ENCODE measurements at places on chromosomes 12 and 14.

GRCh38 chr12:51953864-51954263 lies 2.4 kb downstream of the ACVR1B start:
- DNase-seq: no peak

DNA sequence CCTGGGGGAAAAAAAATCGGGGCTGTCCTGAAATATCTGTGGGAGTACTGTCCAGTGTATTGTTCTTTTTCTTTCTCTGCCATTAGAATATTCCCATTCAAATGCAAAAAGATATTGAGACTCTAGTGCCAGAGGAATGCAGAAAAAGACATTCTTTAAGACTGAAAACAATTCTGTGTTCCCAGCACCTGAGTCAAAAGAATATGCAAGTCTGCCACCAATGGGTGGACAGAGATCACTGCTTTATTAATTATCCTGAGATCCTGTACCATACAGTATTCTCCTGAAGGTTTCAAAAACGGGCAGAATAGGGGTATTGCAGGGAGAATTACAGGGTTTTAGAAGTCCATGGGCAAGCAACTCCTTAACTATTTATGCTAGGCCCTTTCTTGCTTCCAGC lies 361.8 kb downstream of the C12orf50 start:
- DNase-seq: no peak

GRCh38 chr14:80208461-80208860 lies 2.8 kb downstream of the DIO2 start:
- DNase-seq: no peak

- no peak for DNase-seq
These were observed 34.2 kb downstream of the KRT80 start for GRCh38 chr12:52157566-52158150.

DNA sequence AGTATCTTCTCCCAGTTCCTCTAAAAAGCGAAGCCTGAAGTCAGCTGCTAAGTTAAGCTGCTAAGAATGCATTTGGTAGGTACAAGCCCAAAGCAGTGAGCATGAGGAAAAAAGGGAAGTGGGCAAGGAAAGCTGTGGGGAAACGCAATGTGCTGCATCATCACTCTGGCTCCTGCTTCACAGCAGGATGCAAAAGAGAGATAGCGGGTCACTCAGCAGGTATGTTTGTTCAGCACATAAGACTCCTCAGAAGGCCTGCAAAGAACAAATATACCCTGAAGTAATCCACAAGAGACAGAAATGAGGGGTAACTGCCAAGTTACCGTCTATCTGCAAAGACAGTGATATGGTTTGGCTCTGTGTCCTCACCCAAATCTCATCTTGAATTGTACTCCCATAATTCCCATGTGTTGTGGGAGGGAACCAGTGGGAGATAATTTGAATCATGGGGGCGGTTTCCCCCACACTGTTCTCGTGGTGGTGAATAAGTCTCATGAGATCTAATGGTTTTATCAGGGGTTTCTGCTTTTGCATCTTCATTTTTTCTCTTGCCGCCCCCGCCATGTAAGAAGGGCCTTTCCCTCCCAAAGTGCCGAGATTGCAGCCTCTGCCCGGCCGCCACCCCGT lies 127.4 kb upstream of the EGLN3 start:
- no peak for DNase-seq

DNA sequence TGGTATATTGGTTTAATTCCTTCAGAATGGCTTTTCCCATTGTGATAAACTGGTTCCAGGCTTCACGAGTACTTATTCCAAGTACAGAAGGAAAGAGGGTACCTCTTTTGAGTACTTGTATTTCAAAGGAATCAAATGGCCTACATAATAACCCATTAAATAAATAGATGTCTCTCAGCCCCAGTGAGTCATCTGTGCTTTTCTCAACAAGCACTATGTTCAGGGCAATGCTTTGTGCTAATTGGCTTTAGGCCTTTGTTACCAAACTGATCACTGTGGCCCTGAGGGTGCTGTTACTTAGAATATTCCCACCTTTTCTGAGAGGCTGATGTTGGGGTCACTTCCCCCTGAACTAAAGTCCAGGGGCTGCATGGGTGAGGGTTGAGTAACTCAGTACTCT lies 107.1 kb downstream of the LRRK2 start:
- no peak for DNase-seq

DNA sequence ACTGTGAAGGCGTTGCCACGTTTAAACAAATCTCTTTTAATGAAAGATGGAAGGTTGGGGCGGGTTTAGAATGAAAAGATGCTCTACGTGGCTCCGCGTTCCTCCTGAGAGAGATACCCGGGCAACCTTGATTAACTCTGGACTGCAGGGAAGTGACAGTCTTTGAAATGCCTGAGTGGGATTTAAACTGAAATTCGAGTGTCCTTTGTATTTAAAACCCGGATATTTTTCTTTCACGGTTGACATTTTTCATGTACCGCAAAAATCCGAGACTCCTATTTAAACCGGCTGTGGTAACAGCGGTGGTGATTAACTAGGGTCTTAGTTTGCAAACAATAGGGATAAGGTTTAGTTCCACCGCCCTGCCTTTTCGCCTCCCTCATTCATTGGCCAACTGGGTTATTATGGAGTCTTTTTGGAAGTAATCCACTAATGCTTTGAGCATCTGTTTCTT lies 707 bp downstream of the G2E3 start:
- no peak for DNase-seq

DNA sequence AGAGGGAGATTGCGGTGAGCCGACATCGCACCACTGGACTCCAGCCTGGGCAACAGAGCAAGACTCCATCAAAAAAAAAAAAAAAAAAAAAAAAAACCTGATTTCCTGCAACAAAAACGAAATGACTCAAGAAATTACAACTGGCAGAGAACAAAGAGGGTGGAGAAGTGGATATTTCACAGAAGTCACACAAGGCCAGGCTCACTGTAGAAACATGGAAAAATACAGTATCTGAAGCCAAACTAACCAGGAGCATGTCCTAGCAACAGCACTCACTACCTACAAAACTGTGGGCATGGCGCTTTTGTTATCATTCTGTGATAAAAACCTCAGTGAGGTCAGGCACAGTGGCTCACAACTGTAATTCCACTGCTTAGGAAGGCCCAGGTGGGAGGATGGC lies 11.7 kb upstream of the MMP17 start:
- DNase-seq: no peak

DNA sequence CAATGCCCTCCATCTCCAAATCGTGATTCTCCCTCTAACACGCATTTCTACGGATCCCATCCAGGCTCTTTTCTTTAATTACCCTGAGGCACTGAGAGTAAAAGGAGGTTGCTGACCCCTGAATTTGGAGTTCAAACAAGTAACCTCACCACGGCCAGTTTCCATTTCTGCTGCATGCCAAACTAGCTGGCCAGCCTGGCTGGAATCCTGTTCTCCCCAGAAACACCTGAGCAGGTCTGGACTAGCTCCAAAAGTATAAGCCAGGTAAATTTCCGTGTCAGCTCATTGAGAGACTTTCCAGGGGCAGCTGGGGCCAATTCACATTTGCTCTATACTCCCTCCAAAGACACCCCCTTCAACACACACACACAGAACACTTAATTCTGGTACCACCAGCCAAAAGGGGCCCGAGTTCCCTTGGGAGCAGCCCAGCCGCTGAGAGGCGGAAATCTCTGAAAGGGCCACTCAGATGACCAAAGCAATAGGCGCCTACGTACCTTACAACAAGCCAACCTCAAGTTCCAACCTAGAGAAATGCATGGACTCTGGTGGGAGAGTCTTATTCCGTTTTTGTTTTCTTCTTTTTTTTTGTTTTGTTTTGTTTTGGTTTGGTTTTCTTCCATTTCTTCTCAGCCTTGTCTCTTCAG lies 131.4 kb downstream of the NDUFA12 start:
- DNase-seq: no peak
